ENCODE measurements at places on chromosomes 2 and 18. TPM values are rescaled to one million over a fixed set of nuclear protein-coding genes. Genes with fewer than 3 reads are reported as not detected.

RBMS1 gene
- 87.9 TPM for total RNA-seq

IL36A gene
- total RNA-seq, result not detected

NFU1 gene
- total RNA-seq, result 32.9 TPM

CAPN13 gene
- not detected for total RNA-seq

ANKRD36C gene
- total RNA-seq, result 87.0 TPM

PLCD4 gene
- 0.54 TPM for total RNA-seq

SPATA3 gene
- total RNA-seq, result not detected

TYMS gene
- total RNA-seq, result 306 TPM

CYTIP gene
- total RNA-seq, result 238 TPM

PAX8 gene
- 2.5 TPM for total RNA-seq

ATOH8 gene
- total RNA-seq, result not detected

MYCN gene
- not detected for total RNA-seq

FBLN7 gene
- total RNA-seq, result 1.8 TPM

EPAS1 gene
- total RNA-seq, result 11.7 TPM

CNTNAP5 gene
- total RNA-seq, result not detected

OBSL1 gene
- not detected for total RNA-seq

FAP gene
- total RNA-seq, result not detected

PRKAG3 gene
- not detected for total RNA-seq

PTPRN gene
- total RNA-seq, result not detected

FBXO15 gene
- 2.1 TPM for total RNA-seq

POTEC gene
- not detected for total RNA-seq

C1QL2 gene
- total RNA-seq, result not detected

MROH2A gene
- total RNA-seq, result not detected

RBM45 gene
- total RNA-seq, result 15.6 TPM

POTEI gene
- total RNA-seq, result not detected

AOX1 gene
- not detected for total RNA-seq
